ENCODE measurements at places on chromosomes 1 and 21. TPM values are rescaled to one million over a fixed set of nuclear protein-coding genes. Genes with fewer than 3 reads are reported as not detected.

Gene TRPM2
- total RNA-seq = not detected

Gene GBP3
- total RNA-seq = 17.3 TPM

Gene MORN1
- 8.1 TPM for total RNA-seq

Gene AMY1C
- total RNA-seq = not detected

Gene NFASC
- 12.1 TPM for total RNA-seq

Gene CLCA1
- not detected for total RNA-seq

Gene RGS1
- total RNA-seq = not detected

Gene KIF26B
- total RNA-seq = under 0.01 TPM

Gene AHCYL1
- total RNA-seq = 44.0 TPM

Gene KNCN
- total RNA-seq = not detected

Gene PTBP2
- 17.6 TPM for total RNA-seq

Gene FCN3
- total RNA-seq = not detected

Gene SLFNL1
- 0.20 TPM for total RNA-seq

Gene SMIM1
- 0.39 TPM for total RNA-seq

Gene S100A1
- not detected for total RNA-seq

Gene FLG2
- total RNA-seq = not detected

Gene FTCD
- 0.37 TPM for total RNA-seq

Gene TMEM51
- 1.5 TPM for total RNA-seq

Gene OR2T2
- total RNA-seq = not detected

Gene UTS2
- total RNA-seq = not detected

Gene HPDL
- total RNA-seq = 3.7 TPM

Gene DCST2
- total RNA-seq = not detected

Gene LCE1D
- total RNA-seq = not detected

Gene MROH9
- total RNA-seq = not detected

Gene TXNIP
- total RNA-seq = 78.2 TPM

Gene TXLNA
- 82.9 TPM for total RNA-seq

Gene SH3BGRL3
- 66.3 TPM for total RNA-seq

Gene CD5L
- not detected for total RNA-seq
